ENCODE measurements at places on chromosomes 12 and 14.

DNA sequence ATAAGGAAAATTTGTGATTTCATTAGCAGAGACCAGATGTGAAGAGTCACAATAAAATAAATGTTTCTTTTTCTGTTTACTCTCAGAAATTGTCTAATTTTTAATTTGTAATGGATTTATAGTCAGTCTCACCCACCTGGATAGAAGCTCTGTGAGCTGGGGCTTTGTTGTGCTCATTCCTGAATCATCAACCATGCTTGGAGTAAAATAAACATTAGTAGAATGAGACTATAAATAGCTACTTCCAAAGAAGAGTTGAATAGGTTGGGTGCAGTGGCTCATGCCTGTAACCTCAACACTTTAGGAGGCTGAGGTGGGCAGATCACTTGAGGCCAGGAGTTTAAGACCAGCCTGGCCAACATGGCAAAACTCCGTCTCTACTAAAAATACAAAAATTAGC lies 185.3 kb upstream of the FBXO33 start:
- no peak for DNase-seq

GRCh38 chr14:96090441-96091148 lies 51.4 kb downstream of the C14orf132 start:
- no peak for DNase-seq

- DNase-seq, result no peak
Observed at GRCh38 chr12:114395233-114395632, 10.7 kb downstream of the TBX5 start.

- no peak for DNase-seq
Observed at GRCh38 chr12:49230176-49230804, 34.6 kb upstream of the TUBA1C start.

DNA sequence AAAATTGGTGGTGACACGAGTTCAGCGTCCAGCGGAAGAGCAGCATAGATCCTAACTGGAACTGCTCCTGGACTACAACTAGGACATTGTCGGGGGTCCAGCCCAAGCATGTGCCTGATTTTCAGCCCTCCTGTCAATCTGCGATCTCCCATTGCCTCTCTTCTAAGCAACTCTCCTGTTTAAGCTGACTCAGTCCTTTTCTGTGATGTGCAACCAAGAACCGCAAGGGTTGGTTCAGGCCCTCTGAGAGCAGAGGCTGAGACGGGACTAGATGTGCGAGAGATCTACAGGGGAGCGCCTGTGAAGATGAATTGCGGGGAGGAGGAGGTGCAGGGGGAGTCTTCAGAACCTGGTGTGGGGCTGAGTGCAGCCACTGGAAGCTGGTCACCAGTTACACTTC lies 3.7 kb upstream of the PAPLN start:
- no peak for DNase-seq

GRCh38 chr14:28576523-28576922 lies 190.1 kb upstream of the FOXG1 start:
- no peak for DNase-seq

GRCh38 chr14:24427537-24428508 lies 1.6 kb downstream of the CBLN3 start:
- DNase-seq, result no peak

DNA sequence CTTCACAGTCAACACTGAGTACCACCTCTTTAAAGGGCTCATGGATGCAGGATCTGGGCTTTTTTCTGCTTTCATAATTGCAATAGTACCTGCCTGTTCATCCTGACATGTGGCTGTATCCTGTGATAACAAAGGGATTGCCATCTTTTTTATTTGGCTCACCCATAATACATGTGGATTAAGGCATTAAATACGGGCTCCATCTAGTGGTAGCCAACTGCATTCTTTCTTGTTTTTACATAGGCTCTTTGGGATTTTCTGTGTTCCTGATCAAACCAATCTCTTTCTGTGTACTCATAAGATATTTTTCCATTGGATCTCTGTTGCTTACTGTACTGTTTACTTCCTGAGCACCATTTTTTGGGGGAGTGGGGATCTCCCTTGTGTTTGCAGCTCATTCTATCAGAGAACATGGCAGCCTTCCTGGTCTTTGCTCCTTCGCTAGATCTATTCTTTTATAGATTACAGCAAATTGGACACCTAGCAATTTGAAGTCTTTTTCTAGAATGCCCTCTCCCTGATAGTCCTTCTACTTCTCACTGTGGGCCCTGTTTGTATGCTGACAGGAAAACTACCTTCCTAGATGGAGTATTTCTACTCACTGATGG lies 723.4 kb upstream of the MDGA2 start:
- no peak for DNase-seq

- DNase-seq, result no peak
Observed at GRCh38 chr12:56346675-56347074, 8.0 kb downstream of the IL23A start.

DNA sequence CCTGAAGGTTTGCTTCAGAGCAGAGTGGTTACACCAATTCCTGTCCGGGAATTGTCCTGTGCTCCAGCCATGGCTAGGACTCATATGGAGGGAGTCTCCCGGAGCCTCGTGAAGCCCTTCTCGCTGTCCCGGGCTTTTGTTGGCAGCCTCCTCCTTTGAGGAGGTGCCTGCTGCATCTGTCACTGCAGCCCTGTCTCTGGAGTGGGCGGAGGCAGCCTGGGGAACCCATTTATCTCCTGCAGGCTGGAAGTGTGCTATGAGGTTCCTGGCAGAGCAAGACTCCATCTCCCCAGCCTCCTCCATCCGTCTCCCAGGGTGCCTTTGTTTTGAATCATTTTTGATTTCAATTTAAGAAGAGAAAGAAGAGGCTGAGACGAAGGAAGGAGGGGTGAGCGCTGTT lies 355.3 kb downstream of the GLT1D1 start:
- no peak for DNase-seq

DNA sequence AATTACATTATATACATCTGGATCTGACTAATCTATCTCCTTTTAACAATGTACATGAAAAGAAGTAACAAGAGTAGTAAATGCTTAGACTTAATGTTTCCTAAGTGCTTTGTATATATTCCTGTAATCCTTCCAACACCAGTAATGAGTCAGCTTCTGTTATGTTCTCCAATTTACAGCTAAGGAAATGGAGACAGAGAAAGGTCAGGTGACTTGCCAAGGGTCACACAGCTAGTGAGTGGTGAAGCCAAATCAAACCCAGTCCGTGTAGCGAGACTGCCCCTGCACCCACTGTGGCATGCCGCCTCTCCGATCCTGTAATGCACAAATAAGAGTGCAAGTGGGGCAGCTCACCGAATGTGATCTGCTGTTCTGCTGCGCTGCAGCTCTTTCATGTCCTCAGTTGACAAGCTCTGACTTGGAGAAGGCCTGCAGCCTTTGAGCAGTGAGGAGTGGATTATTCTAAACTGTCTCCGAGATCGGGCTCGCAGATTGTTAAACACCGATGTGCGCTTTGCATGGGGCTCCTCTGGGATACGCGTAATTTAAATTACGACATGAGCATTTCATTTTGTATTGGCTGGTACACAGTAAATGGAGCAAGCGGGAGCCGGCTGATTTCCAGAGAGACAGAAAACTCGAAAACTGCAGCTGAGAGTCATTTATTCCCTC lies 65.1 kb upstream of the KTN1 start:
- DNase-seq, result no peak

GRCh38 chr14:63276492-63277342 lies 42.0 kb downstream of the GPHB5 start:
- no peak for DNase-seq

DNA sequence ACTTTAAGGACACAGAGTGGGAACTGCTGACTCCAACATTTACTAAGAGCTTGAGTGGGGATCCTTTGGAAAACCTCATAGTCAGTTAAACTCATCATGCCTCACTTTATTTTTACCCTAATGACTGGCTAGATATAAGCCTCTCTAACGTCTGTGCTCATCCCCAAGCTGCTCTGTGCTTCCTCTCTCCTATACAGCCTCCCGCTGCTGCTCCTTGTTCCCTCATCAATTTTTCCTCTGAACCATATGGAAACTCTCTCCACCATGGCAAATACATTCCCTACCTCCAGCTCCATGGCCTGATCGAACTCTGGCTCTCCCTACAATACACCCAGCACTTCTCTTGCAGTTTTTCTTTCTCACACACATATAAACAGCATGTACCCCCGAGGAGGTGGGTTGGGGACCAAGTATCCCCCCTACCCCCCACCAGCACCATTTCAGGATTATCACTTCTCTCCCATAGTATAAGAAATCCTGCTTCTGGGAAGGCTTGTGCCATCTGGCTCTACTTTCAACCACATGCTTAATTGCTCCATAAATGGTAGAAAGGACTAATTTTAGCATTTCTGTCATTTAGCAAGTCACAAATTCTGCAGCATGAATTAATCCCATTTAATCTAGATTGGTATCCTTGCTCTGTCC lies 39.2 kb upstream of the DYRK2 start:
- no peak for DNase-seq

- no peak for DNase-seq
Observed at GRCh38 chr12:115023279-115024265, 339.6 kb upstream of the TBX3 start.

GRCh38 chr12:12977231-12977630 lies 22.8 kb downstream of the HEBP1 start:
- DNase-seq, result no peak

- DNase-seq, result no peak
Observed at GRCh38 chr12:121120989-121121755, 11.5 kb upstream of the P2RX7 start.

DNA sequence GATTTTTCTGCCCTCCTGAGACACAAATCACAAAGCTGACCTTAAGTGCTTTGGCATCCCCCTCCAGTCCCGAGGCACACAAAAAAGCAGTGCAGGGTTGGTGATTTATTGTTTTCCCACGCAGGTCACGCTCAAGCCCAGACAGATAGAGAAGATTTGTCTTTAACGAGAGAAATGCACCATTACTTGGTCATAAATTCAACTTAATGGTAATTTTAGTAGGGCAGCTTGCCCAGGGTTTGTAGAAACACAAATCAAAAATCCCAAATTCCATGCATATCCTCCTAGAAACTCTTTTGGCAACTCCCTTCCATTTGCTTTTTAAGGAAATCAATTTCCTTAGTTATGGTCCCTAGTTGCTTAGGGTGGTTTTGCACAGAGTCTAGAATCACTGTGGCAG lies 132.6 kb downstream of the IGF1 start:
- DNase-seq, result no peak

- no peak for DNase-seq
Observed at GRCh38 chr12:80576641-80577418, 130.6 kb upstream of the MYF6 start.

DNA sequence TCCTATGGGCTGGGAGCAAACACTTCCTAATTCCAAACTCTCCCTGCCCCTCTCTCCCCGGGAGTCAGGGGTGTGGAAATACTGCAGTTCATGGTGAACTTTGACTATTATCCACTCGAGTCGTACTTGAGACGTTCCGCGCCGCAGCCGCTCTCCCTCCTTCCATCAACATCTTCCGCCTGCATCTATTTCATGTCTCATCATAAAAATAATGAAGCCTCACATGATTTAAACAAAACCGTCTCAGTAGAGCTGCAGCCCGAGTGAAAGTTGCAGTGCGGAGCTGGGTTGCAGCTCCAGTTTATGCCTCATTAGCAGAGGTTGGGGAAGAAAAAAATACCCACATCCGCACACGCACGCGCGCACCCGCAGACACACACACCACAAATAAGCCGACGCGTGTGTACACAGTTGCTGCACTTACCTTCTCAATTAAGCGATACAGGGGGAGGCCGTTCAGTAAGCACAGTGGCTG lies 283 bp downstream of the LMO3 start:
- no peak for DNase-seq

- DNase-seq, result no peak
Observed at GRCh38 chr12:92132288-92132687, 13.4 kb downstream of the BTG1 start.

DNA sequence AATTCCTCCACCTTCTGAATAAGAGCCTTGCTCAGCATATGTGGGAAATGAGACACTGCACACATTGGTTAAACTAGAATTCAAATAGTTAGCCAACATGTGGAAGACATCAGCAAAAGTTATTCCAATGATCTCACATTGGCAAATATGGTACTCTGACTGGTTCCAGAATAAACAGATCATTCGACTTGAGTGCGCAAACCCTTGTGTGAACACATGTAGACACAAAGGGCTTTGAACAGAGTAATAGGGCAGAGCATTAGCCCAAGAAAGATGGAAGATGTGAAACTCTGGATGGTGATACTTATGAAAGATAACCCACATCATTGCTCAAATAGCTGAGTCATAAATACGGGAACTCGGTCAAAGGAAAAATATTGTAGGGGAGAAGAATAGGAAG lies 1133.4 kb upstream of the SEL1L start:
- DNase-seq, result no peak

DNA sequence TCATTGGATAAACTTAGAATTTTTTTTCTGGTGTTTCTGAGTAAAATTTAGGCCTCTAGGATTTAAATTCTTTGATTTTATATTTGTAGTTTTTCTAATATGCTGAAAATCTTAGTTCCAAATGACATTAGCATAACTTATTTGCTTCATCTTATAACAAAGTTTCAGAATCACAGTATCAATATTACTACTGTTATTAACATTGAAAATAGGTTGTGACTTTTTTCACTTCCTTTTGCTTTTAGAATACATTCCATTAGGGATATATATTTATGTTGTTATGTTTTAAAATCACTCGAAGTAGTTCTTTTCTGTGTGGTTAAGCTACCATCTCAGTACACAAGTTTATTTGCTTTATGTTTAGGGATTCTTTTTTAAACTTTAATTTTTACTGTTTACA lies 12.8 kb downstream of the RAB3IP start:
- no peak for DNase-seq

- DNase-seq, result no peak
Observed at GRCh38 chr12:124823272-124823970, 40.2 kb downstream of the SCARB1 start.

GRCh38 chr14:67943947-67944346 lies 124.4 kb downstream of the RAD51B start:
- no peak for DNase-seq

- DNase-seq, result no peak
Observed at GRCh38 chr12:15808652-15809051, 19.5 kb upstream of the EPS8 start.

- DNase-seq, result no peak
Observed at GRCh38 chr12:98582093-98582492, 11.4 kb upstream of the SLC25A3 start.

All from stimulated activated CD8-positive, alpha-beta memory T cell treated with anti-CD3 and anti-CD28 coated beads, Interleukin-4, amount 100 ng/mL, for 1 hour (primary cell).